Astrocyte (in vitro differentiated cells and primary cell): ENCODE measurements at places on chromosomes 7 and 10. TPM values are rescaled to one million over a fixed set of nuclear protein-coding genes. Genes with fewer than 3 reads are reported as not detected.

DNA sequence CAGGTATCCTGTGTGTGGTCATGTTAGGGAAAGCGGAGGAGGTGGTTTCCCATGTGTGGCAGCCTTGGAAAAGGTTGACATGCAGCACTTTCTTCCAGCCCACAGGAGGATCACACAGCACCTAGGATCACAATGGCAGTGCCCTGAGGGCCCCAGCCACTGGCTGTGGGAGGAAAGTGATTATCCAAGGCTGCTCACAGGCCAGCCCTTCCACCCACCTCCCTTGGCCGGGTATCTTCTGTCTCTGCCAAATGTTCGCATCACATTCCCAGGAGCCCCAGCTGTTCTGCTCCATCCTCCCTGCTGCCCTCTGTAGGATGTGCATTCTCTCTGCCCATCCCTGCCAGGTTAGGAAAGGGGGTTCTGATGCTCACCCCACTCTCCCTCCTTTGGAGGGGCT lies 2.5 kb upstream of the MLXIPL start:
- no peak for DNase-seq

DNA sequence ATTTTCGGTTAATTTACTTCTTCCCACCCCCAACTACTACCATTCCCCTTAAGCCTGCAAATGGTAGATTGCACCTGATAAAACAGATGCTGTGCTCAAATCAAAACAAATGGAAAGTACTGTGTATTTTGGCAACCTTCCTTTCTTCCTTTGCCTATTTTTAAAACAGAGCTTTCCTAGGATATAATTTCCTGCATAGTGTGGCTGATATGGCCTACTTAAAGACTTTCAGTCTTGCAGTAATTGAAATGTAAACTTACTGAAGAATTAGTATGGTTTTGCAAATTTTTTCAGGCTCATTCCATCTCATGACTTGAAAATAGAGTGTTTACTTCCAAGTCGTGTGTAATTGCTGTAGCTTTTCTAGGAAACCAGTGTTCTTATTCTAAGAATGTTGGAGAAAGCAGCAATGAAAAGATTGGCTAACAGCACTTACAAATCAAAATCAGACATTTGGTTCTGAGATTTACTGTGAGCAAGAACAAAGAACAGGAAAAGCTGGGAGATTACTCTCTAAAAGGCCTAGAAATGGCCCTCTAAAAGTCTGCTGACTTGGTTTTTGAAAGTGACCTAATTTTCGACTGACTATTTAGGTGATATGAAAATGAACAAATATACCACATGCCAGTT lies 52.0 kb downstream of the REEP3 start:
- peak; percentile 75 for DNase-seq

DNA sequence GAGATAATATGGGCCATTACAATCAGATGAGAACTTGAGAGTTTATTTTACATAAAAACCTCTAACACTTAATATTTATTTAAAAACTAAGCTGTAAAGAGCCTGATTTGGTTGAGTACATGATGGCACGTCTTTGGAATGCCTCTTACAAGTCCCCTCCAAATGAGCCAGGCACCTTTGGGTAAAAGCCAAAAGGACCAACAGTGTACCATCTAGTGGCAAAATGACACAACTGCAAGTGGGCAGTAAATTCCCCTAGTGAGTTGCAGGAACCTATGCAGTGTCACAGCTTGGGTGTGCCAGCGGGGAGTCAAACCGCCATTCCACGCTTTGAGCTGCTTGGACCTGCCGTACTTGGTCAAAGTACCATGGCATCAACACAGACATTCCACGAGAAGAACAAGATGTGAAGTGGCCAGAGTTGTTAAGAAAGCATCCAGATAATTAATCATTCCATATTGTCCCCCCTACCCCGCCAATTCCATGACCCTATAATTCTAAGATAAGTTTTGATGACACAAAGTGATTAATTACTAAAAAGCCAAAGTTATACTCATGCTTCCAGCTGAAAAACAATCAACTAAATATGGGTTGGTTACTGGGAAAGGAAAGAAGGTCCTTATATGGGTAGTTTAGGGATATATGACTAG lies 115.2 kb downstream of the SORBS1 start:
- peak; percentile 80 for DNase-seq

- DNase-seq = no peak
Observed at GRCh38 chr10:61987951-61988379, 86.5 kb downstream of the ARID5B start.

GRCh38 chr7:101634196-101634717 lies 5.2 kb upstream of the MYL10 start:
- no peak for DNase-seq

DNA sequence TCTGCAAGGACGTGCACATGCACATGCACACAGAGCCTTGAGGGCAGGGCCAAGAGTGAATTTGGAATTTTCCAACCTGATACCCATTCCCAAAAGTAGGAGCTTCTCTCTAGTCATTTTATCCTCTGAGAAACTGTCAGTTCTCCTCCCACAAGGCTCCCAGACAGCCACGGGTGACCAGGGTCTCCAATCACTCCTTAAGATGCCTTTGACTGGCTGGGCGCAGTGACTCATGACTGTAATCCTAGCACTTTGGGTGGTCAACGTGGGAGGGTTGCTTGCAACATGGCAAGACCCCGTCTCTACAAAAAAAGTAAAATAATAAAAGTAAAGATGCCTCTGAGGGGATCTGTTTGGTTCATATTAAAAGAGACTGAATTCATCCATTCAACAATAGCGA lies 13.2 kb downstream of the SCD start:
- DNase-seq = no peak

DNA sequence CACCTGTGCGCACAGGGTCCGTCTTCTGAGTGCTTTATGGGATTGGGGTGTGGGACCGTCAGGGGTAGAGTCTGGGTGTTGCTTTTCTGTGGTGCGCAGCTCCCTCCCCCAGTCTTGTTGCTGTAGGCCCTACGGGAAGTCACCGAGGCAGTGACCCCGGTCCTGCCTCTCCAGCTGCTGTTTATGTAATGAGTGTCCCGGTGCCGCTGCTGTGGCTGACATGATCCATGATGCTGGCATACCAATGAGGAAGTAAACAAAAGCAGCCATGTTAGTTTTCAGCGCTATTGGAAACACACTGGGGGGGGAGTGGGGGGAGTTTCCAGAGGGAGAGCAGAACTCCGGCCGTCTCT lies 1.1 kb downstream of the TRIM8 start:
- peak; percentile 58 for DNase-seq

- no peak for DNase-seq
Observed at GRCh38 chr7:157412491-157413180, 75.8 kb downstream of the DNAJB6 start.

Gene NME8
- total RNA-seq = not detected in 2 replicates

Gene TAS2R38
- total RNA-seq = not detected in 2 replicates
